ENCODE measurements at places on chromosomes 3 and 15.

DNA sequence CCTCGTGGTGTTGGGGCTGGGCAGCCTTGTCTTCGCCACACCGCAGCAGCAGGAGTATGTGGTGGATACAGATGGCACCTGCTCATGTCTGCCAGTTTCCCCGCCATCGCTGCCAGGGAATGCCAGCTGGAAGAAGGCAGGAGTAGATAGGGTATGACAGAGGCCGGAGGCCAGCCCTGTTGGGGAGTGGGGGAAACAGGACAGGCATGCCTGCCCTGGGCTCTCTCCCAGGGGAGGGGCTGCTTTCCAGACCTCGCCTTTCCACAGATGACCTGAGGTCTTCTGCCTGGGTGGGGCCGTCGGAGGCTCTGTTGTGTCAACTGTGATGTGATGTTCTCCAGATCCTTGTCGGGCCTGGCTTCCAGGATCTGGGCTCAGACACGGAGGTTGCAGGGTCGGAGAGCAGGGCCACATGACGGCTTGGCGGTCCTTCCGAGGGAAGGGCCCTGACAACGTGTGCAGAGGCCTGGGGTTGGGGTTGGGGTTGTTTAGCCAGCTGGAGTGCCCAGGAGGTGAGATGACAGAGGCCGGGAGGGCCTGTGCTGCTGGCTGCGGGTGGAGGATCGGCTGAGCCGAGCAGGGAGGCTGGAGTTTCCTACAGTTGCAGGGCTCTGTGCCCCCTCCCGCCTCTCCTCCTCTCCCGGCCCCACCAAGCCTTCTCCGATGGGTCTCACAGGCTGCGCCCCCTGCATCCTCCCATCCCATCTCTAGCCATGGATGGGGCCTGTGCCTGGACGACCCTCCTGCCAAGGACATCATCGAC, 102.0 kb downstream of the TBC1D2B start:
- DNase-seq, result no peak

DNA sequence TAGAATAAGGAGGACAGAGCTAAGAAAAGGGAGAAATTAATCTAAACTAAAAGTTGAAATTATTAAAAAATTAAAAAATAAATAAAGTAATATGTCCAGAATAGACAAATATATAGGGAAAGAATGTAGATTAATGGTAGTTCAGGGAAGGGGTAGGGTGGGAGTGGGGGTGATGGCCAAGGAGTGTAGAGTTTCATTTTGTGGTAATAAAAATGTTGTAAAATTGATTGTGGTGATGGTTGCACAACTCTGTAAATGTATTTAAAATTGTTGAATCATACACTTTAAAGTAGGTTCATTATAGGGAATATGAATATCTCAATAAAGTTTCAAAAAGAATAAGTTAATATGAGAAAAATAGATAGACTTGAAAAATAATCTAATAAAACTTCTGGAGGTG, 21.0 kb upstream of the FNDC3B start:
- DNase-seq, result no peak

DNA sequence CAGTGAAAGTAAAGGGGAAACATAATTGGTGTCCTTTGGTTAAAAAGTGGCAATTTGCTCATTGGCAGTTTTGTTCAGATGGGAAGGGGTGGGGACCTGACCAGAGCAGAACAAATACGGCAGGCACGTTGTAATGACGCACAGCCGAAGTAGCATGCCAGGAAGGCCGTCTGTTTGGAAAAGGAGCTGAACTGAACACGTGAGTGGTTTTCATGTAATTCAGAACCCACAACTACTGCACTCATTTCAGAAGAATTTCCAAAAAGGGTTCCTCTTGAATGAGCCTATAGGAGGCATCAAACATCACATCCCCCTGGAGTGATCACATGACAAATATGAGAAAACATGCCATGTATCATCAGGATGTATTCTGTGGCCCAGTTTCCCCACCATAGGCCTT, 42.9 kb upstream of the LMCD1 start:
- no peak for DNase-seq

DNA sequence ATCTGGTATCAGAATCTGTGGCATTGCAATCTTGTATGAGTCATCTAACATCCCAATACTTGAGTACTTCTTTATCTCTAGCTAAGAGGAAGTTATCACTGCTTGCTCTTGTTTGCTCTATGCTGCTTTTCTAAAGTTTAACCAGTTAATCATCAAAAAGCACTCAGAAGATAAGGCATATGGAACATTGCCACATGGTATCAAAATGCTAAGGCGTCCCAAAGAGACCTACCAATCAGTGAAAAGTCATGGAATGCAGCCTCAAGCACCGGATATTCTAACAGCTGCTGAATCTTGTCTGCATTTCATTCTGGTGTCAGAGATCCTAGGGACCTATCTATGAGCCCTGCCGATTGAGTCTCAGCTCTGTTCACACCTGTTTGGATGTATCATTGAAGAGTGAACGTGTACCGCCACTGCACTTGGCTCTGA, 192.8 kb downstream of the ARPP21 start:
- no peak for DNase-seq

- no peak for DNase-seq
Measured at GRCh38 chr3:133197619-133198018, 159.4 kb downstream of the TMEM108 start.

GRCh38 chr15:50880651-50881114, 27.8 kb upstream of the AP4E1 start:
- no peak for DNase-seq

- DNase-seq, result no peak
Measured at GRCh38 chr15:19973718-19974117, 567.9 kb downstream of the GOLGA6L6 start.
